ENCODE measurements at places on chromosomes 11 and 22.

GRCh38 chr11:83744620-83745192 lies 458.5 kb upstream of the CCDC90B start:
- DNase-seq, result no peak

DNA sequence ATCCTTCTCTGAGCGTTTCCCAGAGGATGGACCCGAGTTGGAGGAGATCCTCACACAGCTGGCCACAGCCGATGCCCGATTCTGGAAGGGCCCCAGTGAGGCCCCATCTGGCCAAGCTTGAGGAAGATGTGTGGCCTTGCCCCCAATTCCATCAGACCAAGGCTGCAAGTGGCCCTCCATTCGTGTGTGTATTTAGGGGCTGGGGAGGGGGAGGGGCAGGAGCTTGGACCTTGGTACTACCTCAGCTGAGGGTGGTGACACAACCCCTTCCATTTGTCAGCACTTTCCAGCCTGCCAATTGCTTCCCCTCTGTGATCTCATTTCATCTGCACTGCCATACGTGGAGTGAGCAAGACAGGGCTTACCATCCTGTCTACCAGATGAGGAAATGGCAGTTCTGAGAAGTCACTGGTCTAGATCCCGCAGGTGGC lies 1.3 kb upstream of the BBS1 start:
- no peak for DNase-seq

GRCh38 chr11:34599406-34599945 lies 21.4 kb upstream of the EHF start:
- no peak for DNase-seq

DNA sequence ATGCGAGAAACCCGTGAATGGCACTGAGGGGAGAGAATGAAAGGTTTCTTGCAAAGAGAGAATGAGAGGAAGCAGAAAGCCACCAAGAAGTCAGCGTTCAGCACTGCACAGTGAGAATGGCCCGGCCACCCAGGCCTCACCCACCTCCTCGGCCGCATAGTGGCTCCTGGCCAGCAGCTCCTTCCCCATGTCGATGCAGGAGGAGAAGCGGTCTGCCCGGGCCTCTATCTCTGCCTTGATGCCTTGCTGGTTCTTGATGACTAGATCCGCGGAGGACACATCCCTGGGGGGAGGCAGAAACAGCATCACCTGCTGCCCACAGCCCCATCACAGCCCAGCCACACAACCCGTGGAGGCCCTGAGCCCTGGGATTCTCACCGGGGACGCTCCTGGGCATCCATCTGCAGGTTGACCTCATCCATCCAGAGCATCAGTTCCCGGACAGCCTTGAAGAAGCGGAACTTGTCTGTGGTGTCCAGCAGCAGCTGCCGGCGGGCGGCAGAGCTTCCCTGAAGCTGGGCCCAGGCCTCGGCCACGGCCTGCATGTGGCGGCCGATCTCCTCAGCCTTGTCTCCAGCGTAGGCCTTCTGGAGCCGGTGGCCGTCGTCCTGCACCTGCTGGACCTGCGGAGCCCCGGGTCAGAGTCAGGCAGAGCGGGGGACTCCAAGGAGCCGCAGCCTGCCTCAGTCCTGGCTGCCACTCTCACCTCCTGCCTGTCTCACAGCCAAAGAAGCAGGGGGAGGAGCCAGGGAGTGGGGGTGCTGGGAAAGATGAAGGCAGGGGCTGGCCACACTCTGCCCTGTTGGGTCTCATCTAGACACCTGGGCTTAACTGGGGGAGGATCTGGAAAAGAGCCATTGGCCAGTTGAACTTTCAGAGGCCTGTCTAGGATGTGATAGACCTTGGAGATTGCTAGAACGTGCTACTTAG lies 12.2 kb upstream of the RBM4B start:
- no peak for DNase-seq

GRCh38 chr22:20523086-20523983 lies 15.9 kb downstream of the MED15 start:
- no peak for DNase-seq

DNA sequence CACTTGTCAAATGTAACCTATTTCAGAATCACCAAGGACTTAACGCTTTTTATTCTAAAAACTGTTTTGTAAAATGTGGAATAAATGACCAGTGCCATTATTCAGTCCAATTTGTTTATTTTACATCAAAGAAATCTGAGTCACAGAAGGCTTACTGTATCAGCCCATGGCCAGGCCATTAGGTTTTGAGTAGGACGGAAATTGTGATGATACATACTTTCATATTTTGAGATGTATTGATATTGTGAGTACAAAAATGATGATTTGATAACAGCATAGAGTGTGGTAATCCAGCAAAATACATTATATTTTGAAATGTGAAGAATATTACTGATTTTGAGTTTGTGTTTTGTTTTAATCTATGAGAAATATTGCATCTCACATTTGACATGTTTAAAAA lies 81.1 kb downstream of the PIWIL3 start:
- no peak for DNase-seq

DNA sequence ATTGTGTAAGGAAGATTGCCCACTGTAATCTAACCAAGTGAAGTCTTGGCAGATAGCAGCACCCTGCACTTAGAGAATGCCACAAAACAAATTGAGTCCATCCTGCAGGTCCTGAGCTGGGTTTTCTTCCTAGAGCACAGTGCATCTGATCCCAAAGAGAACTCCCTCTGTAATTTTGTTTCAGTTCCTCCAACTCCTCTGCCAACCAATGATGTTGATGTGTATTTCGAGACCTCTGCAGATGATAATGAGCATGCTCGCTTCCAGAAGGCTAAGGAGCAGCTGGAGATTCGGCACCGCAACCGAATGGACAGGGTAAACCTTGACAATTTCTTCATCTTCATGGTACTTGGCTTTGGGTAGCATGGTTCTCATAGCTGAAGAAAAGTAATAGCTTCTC lies 33.1 kb upstream of the ST14 start:
- no peak for DNase-seq

GRCh38 chr11:8704136-8704535 lies 21.5 kb downstream of the RPL27A start:
- DNase-seq, result no peak

DNA sequence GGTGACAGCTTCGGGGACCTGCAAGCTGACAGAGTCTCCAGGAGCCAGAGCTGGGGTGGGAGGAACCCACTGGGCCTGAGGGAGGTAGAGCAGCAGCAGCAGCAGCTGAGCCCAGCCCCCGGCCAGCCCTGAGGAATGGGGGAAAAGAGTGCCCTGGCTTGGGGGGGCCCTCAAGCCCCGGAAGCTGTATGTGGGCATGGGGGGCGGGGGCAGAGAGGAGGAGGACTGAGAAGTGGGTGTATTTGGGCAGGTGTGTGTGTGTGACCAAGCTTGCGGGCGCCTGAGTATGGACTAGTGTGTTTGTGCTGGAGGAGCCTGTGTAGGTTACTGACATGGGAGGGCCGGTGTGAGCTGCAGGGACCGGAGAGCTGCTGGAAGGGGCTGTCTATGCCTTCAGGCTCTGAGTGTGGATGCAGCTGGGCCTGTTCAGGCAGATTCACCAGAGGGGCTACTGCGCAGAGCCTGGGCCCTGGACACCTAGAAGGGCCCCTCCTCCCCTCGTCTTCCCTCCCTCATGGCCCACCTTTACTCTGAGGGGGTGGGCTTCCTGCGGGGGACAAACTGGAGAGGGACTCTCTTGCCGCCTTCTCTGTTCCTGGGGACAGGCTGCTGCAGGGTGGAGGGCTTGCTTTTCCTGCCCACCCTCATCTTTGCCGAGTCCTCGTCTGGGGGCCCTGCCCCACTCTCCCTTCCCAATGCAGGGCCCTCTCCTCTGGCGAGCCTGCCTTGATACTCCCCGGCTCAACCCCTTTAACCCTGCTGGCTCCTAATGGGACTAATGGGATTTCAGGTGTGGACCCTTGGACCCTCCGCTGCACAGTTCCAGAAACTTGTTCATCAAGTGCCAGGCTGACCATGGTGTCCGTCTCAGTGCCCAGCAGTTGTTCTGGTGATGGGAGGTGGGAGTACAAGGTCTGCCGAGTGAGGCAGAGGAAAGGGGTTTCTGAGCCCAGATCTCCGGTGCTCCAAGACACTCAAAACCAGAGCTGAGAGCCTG lies 28.2 kb downstream of the ST3GAL4 start:
- DNase-seq, result no peak

DNA sequence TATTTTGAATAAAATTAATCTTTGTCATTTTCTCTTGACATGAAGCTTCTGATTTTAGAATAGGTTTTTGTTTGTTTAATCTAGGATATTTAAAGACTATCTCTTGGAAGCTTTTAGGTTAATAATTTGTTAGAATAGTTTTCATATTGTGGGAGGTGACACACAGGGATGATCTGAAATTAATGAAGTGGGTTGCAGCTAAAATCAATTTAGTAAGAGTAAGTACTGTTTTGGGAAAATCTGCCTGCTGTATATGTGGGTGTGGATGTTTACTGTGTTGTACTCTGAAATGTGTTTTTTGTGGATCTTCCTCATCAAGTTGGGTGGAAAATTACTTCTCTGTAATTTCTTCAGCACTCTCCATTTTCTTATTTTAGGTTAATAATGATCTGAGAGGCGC lies 67.3 kb downstream of the BID start:
- no peak for DNase-seq

DNA sequence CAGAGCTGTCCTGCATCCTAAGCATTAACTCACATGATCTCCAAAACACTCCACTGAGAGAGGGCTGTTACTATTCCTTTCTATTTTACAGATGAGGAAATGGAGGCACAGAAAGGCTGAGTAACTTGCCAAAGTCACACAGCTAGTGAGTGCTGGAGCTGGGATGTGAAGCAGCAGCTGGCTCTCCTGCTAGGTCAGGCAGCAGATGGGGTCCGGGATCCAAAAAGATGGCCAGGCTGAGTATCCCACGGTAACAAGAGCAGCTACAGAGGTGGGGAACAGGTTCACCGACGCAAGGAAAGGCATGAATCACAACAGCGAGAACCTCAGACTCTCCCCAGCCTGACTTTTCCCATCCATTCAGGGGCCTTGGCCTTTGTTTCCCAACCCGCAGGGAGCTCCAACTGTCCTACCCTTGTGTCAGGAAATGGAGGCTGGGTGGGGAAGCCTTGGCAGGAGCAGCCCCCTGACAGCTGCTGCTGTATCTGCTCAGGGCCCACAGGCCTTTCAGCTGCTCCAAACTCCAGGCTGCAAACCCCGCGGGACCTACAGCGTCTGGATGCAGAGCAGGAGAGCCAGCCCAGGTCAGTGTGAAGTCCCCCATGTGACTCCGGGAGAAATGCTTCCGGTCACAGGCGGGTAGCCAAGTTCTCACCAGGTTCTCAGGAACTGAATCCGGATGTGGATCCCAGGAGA lies 29.5 kb downstream of the DKK3 start:
- DNase-seq, result no peak

GRCh38 chr11:126186025-126186698 lies 25.3 kb downstream of the RPUSD4 start:
- DNase-seq, result no peak

DNA sequence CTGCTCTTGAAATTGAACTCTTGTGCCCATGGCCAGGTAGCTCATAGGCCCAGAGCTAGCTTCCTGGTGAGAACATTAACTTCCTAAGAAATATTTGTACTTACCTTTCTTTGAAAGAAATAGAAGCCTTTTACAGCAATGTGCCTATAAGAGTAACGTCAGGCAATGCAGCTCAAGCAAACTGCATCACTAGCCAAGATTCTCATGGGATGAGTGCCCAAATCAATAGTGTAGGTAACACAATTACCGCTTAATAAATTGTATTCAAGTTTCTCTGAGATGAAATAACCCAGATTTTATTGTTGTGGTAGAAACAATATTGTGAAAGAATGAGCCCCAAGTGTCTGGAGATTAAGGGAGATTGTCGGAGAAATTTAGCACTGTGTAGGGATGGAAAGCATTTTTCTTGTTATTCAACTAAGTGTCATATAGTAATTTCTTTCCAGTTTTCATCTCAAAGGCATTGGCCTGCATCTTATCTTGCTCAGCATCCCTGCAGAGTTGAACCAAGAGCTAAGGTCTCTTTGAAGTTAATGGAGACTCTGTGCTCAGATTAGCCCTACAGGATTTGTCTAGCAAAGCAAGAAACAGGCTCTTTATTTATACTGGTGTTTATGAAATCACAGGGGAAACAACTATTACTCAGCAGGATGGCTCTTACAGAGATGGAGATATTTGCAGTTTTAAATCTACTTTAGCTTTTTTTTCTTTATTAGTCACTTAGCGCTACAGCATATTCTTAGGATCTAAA lies 321.0 kb upstream of the PDGFD start:
- no peak for DNase-seq

GRCh38 chr11:102494216-102494615 lies 36.3 kb downstream of the MMP7 start:
- no peak for DNase-seq

- DNase-seq, result no peak
These were observed 157.7 kb downstream of the TTC17 start for GRCh38 chr11:43516316-43516850.

DNA sequence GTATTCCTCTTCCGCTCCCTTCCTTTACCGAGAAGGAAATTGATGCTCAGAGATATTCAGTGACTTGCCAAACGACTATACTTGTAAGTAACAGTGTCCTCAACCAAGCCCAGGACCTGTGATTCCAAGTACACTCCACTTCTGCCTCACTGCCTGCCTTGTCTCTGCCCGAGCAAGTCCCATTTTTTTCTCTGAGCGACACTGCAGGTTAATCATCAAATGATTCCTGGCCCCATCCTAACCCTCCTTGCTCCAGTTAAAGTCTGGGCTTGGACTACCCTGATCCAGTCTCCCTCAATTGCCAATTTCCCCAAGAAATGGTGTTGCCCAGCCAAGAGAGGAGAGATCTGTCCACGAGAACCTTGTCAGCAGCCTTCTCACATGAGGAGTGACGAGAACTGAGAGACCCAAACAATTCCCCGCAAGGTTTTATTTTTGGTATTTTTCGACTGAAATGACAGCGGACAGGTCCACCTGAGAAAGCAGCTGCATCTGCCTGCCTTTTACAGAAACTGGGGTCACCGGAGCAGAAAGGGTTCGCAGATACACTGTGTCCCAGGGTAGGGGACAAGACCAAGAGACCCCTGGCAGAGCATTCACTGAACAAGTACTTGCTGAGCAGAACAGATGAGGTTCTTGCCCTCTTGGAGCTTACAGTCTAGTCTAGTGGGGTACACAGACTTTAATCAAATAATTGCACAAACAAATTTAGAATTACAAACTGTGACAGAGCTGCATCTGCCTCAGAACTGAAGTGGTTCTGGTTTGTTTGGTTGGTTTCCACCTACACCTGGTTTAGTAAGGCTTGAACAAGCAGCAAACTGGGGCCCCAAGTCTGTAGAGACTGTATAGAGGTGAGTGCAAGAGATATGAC lies 11.4 kb downstream of the POU2AF1 start:
- no peak for DNase-seq

DNA sequence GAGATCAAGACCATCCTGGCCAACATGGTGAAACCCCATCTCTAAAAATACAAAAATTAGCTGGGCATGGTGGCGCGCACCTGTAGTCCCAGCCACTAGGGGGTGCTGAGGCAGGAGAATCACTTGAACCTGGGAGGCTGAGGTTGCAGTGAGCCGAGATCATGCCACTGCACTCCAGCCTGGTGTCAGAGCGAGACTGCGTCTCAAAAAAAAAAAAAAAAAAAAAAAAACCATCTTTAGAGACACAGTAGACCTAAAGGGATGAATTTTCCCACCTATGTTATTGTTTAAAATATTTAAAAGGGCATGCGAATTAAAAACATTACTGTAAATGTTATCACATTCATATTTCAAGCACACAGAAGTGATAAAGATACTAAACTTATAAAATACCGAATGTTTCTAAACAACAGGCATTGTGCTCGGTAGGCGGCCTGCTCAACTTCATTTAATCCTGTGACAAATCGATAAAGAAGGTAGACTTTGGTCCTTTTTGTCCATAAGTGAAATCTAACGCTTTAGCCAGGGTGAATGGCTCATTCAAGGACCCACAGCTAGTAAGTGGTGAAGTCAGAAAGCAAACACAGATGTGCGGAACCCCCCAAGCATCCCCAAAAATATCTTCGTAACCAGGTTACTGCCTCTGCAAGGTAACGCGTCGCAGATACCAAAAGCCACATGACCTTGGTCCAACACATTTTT lies 16.1 kb downstream of the NCAPD3 start:
- DNase-seq, result no peak
